GM12891 (cell line): ENCODE measurements at places on chromosomes 5 and 9.

GRCh38 chr5:172090976-172091547 lies 84.6 kb upstream of the FBXW11 start:
- DNase-seq, result no peak

- no peak for DNase-seq
Measured at GRCh38 chr5:74517700-74518099, 122.8 kb downstream of the ENC1 start.

- DNase-seq, result no peak
Measured at GRCh38 chr5:136308212-136308795, 57.0 kb downstream of the TRPC7 start.

DNA sequence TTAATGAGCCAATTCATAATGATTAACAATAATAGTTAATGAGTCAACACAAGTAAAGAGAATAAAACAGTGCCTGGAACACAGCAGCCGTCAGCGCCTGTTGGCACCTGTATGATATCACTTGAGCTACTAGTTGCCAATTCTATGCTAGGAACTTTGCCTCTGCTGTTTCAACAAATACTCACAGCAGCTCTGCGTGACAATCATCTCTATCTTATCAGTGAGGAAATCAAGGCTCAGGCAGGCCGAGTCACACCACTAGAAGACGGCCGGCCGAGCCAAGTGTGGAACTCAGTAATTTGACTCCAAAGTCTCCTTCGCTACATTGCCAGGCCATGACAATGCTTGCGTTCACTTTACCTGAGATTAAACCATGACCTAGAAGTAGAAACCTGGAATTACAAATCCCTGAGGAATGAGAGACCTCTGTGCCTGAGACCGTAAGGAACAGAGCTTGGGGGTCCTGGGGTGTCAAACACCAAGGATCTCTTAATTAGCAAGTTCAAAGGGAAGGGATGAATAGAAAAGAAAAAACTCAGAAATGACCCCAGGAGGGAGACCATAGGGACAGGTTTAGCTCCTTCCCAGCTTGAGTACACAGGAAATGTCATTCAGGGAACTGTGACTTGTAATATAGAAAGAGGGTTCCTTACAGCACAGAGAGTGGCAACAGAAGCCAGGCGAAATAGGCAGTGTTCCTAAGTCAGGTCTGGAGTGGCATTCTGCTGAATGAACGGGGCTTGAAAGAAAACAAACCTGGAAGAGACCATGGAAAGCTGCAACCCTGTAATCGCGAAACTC lies 109.1 kb downstream of the SUSD1 start:
- no peak for DNase-seq

GRCh38 chr9:120212853-120213200 lies 367.1 kb downstream of the CDK5RAP2 start:
- DNase-seq, result no peak

- no peak for DNase-seq
Measured at GRCh38 chr9:90201766-90202165, 440.9 kb downstream of the DIRAS2 start.

- DNase-seq, result no peak
Measured at GRCh38 chr5:76662521-76662920, 39.3 kb upstream of the F2RL2 start.

DNA sequence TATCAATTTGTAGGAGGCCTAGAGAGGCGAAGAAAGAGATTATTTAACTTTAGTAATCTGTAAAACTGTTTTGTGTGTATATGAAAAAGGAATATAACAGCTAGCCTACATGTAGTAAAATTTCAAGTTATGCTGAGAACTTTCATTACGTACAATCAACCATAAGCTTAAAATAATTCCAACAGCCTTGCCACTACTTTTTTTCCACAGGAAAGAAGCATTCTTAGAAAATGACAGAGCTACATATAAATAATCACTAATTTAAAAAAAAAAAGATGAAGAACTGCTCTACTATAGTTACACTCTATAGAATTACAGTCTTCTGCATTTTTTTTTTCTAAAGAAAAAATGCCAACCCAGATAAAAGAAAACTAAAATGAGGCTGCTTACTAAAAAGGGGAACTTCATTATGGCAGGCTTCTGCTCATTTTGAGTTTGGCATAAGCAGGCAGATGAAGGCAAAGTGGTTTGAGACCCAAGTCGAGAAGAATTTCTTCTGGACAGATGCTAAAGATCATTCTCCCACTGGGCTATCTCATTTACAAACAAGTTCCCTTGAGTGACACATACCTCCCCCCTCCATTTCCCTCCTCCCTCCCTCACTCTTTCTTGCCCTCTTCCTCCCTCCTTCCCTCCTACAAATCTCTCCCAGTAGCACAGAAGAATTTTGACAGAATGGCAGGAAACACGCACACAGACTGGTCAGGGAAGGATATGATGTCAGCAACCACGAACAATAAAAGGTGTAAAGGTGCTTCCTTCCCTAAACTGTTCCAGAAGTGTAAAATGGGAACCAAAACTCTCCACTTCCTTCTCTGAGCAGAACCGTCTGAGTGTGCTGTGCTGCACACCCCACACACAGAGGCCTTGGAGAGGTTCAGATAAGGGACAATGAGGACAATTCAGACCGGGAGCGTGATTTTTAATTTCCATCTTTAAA lies 56.1 kb downstream of the MEF2C start:
- DNase-seq, result no peak

- DNase-seq, result no peak
Measured at GRCh38 chr9:96460882-96461281, 10.9 kb downstream of the HABP4 start.

DNA sequence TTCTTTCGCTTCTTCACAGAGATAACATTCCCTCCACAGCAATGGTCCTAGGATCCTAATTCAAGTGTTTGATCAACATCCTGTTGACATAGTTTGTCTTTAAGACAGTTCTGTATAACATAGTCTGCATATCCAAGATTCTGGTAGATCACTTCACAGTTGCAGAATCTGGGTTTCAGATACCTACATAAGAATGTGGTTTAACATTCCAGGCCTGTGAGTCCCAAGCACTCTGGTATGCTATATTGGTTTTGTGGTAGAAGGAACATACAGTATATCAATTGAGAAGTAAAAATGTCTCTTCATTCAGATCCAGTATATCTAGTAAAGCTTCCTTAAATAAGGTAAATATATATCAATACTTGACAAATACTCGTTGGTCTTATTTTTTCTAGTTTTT lies 914.2 kb upstream of the CDH6 start:
- DNase-seq, result no peak

GRCh38 chr9:23674016-23674585 lies 151.9 kb downstream of the ELAVL2 start:
- no peak for DNase-seq

- DNase-seq, result no peak
Measured at GRCh38 chr5:149310947-149311658, 34.2 kb upstream of the GRPEL2 start.

DNA sequence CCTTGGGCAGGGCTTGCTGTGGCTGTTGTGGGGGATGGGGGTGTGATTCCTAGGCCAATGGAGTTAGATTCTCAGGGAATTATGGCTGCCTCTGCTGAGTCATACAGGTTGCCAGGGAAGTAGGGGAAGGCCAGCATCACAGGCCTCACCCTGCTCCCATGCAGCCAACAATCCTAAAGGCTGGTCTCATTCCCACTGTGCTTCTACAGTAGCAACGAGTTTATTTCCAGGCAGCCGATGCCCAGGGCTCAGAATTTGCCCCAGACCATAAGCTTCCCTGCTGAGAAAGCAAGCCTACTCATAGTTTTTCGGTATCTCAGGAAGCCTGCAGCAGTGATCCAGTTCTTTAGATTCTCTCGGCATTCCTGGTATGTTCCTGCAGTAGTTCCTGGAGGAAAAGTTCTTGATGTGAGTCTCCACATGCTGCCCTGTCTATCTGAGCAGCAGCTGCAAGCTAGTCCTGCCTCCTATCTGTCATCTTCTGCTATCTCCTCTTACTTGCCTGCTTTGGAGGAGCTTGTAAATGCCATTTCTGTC lies 59.3 kb upstream of the SELENOP start:
- DNase-seq, result no peak

- DNase-seq, result no peak
Measured at GRCh38 chr5:136028782-136029742, at the start of gene TGFBI. Gene TGFBI, plus strand, starts transcription at chr5:136028988. Its CDS starts 68 bp downstream, at chr5:136029056.

DNA sequence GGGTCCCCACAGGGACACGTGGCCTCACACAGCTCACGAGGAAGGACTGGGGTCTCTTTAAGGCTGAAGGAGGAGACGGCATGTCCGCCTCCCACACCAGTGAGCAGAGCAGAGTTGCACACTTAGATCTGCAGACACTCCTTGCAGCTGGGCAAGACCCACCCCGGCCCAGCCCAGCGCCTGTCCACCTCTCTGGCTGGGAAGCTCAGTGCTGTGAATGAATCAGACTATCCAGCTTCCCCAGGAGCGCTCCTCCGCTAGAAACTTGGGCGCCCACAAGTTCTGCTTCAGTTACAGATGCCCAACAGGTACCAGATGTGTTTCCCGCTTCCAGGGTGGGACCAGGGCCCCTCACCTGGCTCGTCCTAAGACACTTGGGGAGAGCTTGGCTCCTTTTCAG lies 78.9 kb downstream of the NSUN2 start:
- no peak for DNase-seq

- DNase-seq, result no peak
Measured at GRCh38 chr5:80149161-80149609, 106.7 kb downstream of the SERINC5 start.

DNA sequence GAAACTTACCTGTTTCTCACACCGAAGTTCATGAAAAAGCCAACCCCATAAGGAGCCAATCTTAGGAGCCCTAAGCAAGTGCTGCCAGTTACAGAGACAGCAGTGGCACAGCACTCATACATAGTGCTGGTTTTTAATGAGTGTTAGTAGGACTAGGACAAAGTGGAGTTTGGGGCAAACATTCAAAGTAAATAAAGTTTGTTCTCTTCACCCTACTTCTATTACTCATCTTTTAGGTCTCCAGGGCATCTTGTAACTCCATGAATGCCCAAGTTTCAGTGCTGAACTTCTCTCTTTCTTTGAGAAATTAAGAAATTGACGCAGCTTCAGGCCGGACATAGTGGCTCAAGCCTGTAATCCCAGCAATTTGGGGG lies 584.7 kb downstream of the EBF1 start:
- DNase-seq, result no peak

- no peak for DNase-seq
Measured at GRCh38 chr5:66561256-66561990, 34.8 kb upstream of the MAST4 start.

DNA sequence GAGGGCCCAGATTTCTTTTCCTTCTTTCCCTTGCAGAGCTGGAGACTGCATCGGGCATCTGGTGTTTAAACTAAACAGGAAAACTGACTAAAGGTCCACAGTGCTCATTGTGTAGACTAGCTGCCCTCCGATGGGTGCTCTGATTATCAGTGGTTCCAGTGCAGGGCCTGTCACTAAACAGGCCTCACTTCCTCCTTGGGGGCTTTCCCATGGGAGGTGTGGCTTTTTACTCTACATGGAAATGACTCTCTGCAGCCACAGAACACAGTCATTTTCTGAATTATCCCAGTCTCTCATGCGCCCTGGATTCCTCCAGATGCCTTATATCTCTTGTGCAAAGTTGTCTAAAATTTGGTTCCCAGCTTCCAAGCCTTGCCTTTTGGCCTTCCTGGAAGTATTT lies 199.2 kb downstream of the TRIO start:
- no peak for DNase-seq

DNA sequence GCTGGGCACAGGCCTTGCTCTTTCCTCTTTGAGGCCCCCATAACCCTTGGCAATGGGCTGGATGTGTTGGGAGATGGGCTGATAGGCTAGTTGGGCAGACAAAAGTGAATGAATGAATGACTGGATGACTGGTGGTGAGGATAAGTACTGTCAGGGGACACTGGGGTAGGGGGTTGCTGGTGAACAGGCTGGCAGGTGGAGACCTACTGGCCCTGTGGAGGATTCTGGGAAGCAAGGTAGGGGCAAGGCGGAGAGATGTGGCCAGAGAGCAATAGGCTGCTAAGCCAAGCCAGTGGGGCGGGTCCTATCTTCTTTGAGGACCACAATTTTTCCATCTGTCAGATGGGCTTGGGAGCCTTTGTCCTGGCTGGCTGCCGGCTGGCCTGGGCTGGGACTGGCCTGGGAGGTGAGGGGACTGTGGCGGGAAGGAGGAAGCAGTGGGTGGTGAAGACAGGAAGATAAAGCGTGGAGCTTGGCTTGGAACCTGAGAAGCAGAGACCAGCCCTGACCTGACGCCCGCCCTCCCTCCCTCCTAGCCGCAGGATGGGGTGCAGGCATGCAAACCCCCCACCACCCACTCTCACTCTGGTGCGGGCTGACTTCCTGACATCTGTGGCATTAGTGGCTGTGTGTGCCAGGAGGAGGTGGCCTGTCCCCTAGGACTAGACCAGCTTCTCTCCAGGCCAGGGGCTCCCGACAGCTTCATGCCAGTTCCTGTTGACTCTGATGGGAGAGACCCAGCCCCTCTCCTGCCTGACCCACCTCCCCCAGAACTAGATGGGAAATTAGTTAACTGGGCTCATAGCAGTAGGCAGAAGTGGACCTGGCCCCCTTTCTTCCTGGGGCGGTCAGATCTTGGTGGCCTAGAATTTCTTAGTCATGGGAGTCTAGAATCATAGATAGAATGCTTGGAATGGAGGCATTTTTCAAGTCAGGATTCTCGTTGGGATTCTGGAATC lies 9.5 kb downstream of the CXXC5 start:
- no peak for DNase-seq

DNA sequence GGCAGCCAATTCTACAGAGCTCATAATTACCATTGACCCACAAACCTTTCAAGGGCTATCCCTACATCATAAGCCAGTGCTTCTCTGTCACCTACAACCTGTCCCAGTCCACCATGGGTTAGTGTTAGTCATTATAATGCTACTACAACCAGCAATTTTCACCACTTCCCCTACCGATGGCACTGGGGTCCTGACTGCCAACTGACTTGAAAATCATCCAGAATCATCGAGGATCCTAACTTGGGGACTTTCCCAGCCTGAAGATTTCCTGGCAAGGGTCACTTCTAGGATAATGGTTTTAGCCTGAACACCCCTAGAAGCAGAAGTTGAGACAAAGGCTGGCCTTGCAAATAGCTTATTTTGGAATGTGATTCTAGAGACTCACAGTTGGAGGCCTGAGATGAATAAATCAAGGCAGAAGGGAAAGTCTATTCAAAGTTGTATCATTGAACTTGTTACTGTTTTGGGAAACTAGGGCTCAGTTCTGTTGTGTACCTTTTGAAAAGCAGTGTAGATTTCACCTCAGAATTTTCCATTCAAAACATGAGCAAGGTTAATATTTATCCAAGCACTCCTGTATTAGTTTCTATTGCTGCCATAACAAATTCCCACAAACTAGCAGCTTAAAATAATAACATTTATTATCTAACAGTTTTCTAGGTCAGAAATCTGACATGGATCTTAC lies 633.0 kb downstream of the LRRC70 start:
- DNase-seq, result no peak

- DNase-seq, result no peak
Measured at GRCh38 chr5:60136841-60137240, 243.3 kb upstream of the PDE4D start.

- DNase-seq, result no peak
Measured at GRCh38 chr5:61245486-61245885, 83.2 kb upstream of the SMIM15 start.

DNA sequence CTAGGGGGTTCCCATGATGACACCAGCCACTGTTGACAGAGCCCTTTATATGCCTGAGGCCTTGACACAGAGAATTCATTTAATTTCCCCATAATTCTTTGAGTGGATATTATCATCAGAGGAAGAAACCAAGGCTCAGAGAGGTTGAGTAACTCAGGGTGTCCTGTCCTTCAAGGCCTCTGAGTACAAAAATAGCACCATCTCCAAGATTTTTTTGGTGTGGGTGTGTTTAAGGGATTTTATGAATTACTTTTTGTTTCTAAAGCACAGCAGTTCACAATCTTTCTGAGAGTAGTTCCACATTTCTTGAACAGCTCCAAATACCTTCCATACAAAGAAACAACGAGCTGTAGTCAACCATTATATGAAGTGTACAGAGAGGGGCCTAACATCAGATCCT lies 6.2 kb upstream of the GSN start:
- no peak for DNase-seq

- no peak for DNase-seq
Measured at GRCh38 chr5:170353011-170353761, 36.0 kb downstream of the KCNMB1 start.
